Pons (tissue), 1 donor: ENCODE measurements at places on chromosomes 4 and X.

DNA sequence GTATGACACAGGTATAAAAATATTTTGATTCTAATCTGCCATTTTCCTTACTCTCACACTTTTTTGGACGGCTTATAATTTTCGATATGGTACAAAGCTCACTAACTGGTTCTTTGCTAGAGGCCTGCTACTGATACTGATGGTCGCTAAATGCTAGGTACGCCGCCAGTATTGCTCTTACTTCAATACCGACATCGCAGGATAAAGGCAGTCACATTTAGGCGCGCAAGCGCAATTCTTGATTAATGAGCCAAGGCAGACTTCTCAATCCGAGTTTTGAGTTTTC, 557 bp upstream of the USP38 start:
- DNase-seq = peak; percentile 74

DNA sequence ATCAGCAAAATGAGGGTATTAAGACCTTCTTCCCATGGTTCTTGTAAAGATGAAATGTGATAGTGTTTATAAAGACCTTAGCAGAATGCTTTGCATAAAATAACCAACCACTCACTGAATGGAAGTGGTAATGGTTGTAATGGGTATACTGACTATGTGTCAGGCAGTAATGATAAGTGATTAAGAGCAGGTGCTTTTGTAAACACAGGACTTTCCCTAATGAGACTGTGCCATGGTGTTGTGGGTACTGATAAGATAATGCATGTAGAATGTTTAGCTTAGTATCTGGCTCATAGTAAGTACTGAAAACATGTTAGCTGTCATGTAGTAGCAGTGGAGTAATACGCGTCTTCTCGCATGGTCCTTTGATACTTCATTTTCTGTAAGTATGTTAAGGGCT, 6.9 kb downstream of the LSM6 start:
- no peak for DNase-seq

- peak; percentile 78 for DNase-seq
Measured at GRCh38 chr4:77433418-77433733, 172.2 kb upstream of the CXCL13 start.

DNA sequence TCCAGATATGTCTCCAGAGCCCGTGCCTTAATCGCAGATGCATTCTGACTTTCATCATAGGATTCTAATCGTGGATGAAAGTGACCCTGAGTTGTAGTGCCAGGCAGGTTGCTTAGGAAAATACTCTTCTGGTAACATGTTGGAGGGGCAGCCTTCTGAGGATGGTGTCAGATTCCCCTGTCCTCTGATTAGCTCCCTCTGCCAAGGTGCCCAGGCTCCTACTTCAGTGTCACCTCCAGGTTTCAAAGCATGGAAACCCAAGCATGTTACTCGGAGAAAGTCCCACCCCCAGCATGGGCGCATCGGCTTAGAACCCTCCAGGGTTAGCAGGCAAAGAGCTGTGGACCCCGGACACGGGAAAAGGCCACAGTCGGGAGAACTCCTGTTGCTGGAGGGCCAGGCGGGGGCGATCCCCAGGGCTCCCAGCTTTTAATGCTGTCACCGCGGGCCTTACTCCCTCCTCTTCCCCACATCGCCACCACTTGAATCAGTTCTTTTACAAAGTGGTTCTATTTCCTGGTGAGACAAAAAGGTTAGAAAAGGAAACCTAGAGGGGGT, 44.5 kb downstream of the TRIM2 start:
- DNase-seq = no peak

DNA sequence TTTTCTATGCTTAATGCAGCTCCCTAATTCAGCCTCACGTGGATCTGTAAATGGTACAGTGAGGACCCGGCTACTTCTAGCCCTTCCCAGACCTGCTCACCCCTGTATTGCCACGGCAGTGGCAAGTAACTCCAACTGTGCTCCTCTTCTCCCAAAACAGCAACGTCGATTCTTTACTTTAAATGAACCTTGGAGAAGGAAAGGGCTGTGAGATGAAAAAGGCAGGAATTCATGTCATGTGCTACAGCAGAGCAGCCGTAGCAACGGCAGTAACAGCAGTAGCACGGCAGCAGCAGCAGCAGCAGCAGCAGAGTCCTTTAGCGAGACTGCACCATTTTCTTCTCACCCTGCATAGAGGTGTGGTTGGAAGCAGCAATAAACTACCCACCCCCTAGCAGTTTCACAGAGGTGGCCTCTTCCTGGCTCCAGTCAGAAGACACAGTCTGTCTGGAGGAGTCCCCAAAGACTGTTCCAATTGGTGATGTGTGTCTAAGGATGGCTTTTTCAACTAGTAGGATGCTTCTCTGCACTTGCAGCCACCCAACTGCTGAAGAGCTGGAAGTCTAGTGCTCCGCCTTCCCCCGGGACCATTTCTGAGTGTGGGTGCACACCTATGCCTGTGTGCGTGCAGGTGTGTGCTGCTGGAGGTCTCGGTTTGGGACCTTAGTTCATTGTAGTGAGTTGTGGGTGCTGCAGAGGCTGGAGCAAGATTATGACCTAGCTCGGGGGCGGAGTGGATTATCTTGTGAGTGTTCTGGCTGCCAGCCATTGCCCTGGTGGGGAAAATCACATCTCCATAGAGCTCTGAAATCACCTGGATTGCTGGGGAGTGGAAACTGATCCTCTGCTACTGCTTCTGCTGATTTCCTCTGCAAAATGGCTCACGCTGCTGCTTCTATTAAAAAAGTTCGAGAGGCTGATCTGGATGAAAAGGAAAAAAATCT, 67.2 kb downstream of the ANK2 start:
- no peak for DNase-seq

DNA sequence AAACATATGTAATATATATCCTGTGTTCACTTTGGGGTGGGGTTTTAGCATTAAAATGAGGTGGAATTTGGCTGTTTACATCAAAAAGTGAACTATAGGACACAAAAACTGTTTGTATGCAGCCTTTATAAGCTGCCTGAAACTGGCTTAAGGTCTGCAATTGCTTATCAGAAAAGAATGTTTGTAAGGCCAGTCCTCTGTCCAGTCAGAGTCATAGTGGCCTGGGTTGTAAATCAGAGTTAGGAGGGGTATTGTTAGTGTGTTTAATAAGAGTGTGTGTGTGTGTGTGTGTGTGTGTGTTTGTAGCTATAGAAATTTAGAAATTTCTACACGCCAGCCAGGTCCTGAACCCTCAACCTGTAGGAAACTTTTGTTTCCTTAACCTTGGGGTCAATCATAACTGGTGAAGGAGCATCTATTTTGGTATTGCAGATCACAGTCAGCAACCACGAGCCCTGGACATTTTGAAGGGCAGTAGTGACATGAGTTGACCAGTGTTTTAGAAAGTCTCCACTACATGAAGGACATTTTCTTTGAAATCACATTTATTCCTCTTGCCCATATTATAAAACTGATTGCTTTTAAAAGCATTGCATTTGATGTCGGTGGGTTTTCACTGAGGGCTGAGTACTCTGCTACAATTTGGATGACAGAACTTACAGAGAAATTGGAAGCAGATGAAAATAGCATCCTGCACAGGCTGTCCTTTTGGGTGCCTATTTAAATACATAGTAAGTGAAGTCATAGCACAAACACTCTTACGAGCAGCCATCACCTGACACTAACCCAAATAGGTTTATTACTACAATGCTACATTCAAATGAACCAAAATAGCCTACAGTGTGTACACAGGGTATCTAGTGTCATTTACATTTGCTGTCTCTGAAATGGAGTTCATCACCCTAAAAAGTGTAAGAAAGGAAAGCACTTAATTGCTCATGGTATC, 11.2 kb upstream of the TMEM154 start:
- DNase-seq = no peak

- DNase-seq = no peak
Measured at GRCh38 chrX:13491061-13491460, 78.3 kb upstream of the EGFL6 start.

DNA sequence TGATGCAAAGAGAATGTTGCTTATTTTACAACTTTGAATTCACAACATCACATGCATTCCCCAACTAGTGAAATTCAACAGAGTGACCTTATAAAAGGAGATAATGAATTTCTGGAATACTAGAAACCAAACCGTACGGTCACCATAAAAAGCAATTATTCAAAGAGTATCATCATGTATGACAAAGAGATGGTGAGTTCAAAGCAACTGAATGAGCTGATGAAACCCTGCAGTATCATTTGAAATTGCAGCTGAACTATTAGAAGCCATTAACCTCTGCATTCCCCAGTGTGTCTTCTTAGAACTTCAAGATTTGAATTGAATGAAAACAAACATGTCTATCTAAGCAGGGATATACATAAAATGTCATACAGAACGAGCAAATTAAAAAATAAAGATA, 172.4 kb downstream of the SLITRK2 start:
- DNase-seq = no peak
